ENCODE measurements at places on chromosomes 11 and 22.

DNA sequence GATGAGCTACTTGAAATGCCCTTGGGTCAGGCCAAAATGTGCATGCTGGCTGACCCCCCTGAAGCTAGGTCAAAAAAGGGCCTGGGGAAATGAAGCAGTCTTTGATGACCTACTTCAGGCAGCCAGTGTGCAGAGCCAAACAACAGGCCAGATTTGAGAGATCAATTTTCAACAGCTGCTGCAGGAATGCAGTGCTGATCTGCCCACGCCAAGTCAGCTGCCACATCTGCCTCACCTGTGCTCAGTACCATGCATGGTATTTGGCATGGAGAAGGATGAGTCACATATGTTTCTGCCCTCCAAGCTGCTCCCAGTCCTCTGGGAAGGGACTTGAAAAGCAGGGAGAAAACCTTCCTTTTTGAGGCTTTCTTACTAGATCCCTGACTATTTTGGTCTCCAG, 35.8 kb downstream of the MTNR1B start:
- DNase-seq = no peak

DNA sequence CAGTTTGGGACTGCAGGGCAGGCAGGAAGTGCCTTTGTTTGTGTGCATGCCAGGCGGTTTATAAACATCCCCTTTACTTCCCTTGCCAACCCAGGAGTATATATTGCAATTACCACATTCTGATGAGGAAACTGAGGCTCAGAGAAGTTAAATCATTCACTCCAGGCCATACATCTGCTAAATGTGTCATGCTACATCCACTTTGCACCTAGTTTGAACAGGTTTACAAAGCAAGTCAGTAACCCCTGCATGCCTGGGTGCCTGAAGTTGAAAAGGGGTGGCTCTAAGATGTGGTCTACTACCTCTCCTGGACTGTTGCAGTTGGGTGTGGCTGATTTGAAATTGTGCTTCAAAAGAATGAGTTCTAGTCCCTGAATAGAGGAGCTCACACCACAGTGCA, 23.6 kb downstream of the FLI1 start:
- DNase-seq = no peak

GRCh38 chr11:77081381-77081851, 14.6 kb downstream of the CAPN5 start:
- no peak for DNase-seq

DNA sequence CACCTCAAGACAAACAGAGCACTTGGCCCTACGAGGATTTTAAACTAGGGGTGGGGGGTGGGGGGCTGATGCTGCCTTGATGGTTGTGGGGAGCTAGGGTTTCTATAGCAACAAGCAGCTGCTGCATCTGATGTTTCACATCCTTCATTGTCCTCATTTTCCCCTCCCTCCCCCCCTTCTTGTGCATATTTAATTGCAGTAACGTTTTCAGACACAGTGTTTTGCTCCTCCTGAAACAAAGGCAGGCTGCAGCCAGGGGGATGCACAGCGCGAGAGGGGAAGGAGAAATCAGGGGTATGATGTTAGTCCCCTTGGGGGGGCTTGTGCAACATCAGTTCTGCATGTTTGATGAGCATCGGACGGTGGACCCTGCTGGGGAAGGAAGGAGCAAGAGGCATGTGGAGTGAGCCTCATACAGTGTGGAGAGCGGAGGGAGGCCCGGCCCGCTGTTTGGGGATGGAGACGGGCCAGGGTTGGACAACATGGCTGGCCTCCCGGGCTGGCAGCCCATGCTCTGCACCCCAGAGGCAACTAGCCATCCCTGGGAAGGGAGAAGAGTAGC, 208.3 kb downstream of the CEP164 start:
- no peak for DNase-seq

DNA sequence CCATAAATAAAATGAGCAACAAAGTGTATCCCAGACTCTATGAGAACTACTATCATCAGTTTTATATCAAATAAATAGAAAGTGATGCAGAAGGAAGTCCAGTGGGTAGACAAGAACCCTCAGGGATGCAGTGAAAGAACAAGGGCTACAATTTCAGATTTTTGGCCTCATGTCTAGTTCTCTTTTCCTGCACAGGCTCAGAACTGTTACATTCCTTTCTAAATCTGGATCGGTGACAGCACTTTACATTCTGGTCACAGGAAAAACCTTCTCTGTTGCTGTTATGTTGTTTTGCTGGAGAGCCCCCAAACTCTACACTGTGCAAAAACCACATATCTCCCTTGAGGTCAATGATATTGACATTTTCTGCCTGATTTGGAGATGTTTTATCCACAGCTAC, 108.8 kb upstream of the ANO5 start:
- DNase-seq = no peak

GRCh38 chr11:93291898-93292297, 38.6 kb upstream of the DEUP1 start:
- DNase-seq = no peak

GRCh38 chr11:48129697-48130395, 86.8 kb upstream of the OR4B1 start:
- DNase-seq = no peak

- DNase-seq = no peak
These were observed 105.4 kb downstream of the BCR start for GRCh38 chr22:23285734-23286133.

- DNase-seq = no peak
These were observed 22.9 kb downstream of the GUCD1 start for GRCh38 chr22:24532075-24532474.
